Fibroblast of skin of left biceps (primary cell): ENCODE measurements at places on chromosomes 13 and 19.

- no peak for DNase-seq
These were observed 38.6 kb upstream of the CD33 start for GRCh38 chr19:51186323-51186722.

GRCh38 chr19:16232127-16232526 lies 34.4 kb downstream of the AP1M1 start:
- no peak for DNase-seq

- no peak for DNase-seq
These were observed at the start of gene ZNF835 for GRCh38 chr19:56671613-56671994. Gene ZNF835, minus strand, starts transcription at chr19:56671757. Its CDS starts 6,559 bp downstream, at chr19:56665198.

GRCh38 chr19:461721-462551 lies 1.1 kb upstream of the SHC2 start:
- DNase-seq, result no peak

- no peak for DNase-seq
These were observed 689 bp downstream of the DCUN1D2 start for GRCh38 chr13:113489549-113490495.

GRCh38 chr13:27264648-27265047 lies 6.0 kb upstream of the RASL11A start:
- DNase-seq, result no peak

DNA sequence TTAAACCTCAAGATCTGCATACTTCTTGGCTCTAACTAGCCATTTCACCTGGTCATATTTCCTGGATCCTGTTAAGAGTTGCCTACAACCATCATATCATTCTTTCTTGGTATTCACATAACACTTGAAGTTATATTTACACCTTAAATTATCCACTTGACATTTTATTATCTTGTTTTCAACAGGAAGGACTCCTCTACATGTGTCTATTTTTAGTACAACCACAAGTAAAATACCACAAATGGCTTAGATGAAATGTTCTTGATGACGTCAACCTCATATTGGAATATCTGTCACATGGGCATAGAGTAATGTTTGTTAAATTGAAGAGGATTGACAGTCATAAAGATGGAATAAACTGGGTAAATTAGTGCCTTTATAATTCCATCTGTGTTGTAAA lies 9.4 kb downstream of the PCDH20 start:
- no peak for DNase-seq

- DNase-seq, result no peak
These were observed 118.2 kb downstream of the KCNRG start for GRCh38 chr13:50133358-50133953.

DNA sequence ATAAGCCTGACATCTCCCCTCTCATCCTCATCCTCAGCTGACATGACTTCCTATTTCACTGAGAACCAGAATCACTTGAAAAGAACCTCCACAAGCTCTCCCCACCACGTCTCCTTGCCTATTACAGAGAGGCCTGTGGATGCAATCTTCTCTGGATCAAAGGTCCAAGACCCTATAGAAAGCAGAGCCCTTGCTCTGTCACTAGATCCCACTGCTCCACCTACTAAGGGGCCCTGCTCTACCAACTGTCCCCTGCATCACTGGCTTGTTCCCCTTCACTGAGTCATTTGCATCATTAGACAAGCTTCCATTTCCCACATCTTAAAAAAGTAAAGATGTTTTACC lies 40.8 kb downstream of the RCBTB2 start:
- no peak for DNase-seq

DNA sequence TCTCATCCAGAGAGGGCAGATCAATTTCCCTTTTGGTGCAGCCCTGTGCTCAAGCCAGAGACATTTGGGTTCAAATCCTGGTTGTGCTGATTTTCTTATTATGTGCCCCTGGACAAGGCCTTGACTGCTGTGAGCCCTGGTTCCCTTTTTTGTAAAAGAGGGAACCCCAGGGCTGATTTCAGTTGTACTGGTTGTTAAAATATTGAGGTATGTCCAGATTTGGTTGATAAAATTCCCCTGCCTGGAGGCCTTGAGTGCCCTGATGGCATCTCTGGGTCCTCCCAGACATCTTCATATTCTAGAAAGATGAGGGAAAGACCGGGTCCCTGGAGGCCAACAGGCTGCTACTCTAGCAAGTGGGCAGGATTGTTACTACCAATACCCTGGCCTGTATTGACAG lies 14.4 kb upstream of the PLAUR start:
- no peak for DNase-seq

DNA sequence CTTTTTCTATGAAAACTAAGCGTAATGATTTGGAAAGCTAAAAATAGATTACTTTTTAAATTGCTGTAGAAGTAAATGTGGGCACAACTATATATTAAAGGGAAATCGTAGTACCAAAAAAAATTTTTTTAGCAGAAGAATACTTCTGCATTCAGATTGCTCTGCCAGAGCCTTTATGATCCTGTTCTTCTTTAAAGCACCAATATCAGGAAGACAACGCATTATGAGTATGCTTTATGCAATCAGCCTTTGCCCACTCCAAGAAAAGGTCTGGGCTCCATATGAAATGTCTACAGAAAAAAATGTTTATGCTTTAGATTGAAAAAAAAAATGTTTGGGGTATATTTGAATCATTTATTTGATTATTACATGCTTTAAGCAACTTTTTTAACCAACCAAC lies 137.4 kb downstream of the DIAPH3 start:
- no peak for DNase-seq

- no peak for DNase-seq
These were observed 4.0 kb upstream of the HCN2 start for GRCh38 chr19:585551-586110.

DNA sequence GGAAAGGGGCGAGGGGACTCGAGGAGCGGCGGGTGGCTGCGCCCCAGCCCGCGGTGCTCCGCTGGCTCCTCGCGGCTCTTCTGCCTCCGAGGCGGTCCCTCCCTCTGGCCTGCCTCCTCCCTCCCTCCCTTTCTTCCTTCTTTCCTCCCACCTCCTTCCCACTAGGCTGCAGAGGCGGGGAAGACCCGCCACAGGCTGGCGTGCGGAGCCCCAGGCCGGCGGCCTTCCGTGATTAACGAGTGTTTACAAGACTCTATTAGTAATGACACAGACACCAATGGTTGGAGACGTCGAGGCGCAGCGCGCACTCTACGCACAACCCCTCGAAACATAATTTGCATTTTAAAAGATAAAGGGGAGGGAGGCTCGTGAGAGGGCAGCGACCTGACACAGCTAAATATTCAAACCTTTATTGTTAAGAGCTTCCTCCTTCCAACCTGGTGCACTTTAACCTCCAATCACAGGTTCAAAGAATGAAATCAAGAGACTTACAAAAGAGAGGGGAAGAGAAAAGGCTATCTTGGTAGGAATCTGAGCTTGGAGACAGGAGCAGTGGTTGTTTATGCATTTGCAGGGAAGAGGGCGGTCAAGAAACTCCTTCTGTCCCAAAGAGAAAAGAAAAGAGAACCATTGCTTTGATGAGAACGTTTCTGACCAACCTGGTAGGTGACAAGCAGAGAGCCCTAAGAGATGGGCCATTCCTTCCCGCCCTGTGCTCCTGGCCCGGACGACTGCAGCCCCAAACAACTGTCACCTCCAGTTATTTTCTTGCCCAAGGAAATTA lies at the start of gene CDX2:
Gene CDX2 (minus strand): TSS at position 234 of the 784 bp plus-strand sequence. CDS start 309 bp downstream, outside the sequence.
- DNase-seq, result no peak

- DNase-seq, result no peak
These were observed 550.1 kb downstream of the DACH1 start for GRCh38 chr13:71316792-71317363.

- no peak for DNase-seq
These were observed 13.2 kb upstream of the PSPC1 start for GRCh38 chr13:19795956-19796355.

GRCh38 chr19:48683349-48683748 lies 10.5 kb upstream of the NTN5 start:
- no peak for DNase-seq

DNA sequence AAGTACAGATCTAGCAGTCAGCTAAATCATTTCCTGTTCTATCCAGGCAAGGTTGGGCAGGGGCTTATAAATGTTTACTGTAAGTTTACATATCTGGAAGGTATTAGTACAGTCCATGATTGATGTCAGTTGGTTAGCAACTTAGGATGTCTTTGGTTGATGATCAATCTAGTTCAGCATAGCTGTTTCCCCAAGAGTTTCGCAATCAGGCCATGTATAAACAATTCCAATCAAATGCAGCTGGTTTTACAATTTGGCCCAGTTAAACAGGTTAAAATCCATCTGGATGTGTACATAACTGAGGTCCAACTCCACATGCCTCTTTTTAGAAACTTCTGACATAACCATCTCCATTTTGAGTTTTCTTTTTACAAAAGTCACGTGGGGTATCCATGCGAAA lies 6.9 kb downstream of the ZNF221 start:
- peak; percentile 81 for DNase-seq

- no peak for DNase-seq
These were observed 454.5 kb downstream of the SUCLA2 start for GRCh38 chr13:47546391-47547225.

DNA sequence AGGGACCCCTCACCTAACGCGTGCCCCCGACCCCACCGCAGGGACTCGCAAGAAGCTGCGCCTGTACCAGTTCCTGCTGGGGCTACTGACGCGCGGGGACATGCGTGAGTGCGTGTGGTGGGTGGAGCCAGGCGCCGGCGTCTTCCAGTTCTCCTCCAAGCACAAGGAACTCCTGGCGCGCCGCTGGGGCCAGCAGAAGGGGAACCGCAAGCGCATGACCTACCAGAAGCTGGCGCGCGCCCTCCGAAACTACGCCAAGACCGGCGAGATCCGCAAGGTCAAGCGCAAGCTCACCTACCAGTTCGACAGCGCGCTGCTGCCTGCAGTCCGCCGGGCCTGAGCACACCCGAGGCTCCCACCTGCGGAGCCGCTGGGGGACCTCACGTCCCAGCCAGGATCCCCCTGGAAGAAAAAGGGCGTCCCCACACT lies 4.7 kb upstream of the MYBPC2 start:
- no peak for DNase-seq

- no peak for DNase-seq
These were observed 5.5 kb downstream of the C2CD4C start for GRCh38 chr19:403221-404027.

- no peak for DNase-seq
These were observed 3.3 kb downstream of the ISYNA1 start for GRCh38 chr19:18434411-18435175.

DNA sequence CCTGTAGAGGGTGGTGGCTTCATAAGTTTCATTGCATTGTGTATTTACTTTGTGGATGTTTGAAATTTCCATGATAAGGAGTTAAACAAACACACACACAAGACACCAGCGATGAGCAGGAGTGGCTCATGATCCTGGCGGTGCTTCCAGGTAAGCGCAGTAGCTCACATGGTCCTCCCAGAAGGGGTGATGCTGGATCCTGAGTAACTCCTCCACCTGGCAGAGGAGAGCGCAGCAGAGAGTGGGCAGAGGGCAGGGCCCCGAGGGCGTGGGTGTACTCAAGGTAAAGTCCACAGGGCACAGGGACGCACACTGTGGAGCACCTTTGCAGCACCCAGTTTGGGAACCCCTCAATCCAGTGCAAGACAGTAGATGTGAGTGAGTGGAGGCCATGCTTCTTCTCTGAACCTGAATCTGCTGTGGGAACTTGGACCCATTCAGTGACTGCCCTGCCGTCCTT lies 54.0 kb downstream of the RFX2 start:
- no peak for DNase-seq

- DNase-seq, result peak; percentile 13
These were observed 549.6 kb downstream of the FGF9 start for GRCh38 chr13:22220151-22221135.

GRCh38 chr13:50006426-50007135 lies 8.7 kb upstream of the KCNRG start:
- no peak for DNase-seq

GRCh38 chr19:38062959-38063761 lies 156.2 kb downstream of the SIPA1L3 start:
- no peak for DNase-seq

DNA sequence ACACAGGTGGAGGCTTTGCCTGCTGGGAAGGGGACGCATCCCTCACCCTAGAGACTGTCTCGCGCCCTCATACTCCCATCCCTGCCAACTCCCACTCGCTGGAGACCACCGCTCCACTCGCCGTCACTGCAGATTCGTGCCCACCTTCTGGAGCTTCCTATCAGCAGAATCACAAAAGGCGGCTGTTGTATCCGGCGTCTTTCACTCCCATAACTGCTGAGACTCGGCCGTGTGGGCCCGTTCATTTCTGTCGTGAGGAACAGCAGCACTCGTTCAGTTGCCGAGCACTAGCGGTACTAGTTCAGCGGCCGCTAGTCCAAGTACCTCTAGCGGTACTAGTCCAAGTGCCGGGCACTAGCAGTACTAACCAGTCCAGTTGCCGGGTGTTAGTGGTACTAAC lies 124.6 kb upstream of the MCF2L start:
- DNase-seq, result no peak

DNA sequence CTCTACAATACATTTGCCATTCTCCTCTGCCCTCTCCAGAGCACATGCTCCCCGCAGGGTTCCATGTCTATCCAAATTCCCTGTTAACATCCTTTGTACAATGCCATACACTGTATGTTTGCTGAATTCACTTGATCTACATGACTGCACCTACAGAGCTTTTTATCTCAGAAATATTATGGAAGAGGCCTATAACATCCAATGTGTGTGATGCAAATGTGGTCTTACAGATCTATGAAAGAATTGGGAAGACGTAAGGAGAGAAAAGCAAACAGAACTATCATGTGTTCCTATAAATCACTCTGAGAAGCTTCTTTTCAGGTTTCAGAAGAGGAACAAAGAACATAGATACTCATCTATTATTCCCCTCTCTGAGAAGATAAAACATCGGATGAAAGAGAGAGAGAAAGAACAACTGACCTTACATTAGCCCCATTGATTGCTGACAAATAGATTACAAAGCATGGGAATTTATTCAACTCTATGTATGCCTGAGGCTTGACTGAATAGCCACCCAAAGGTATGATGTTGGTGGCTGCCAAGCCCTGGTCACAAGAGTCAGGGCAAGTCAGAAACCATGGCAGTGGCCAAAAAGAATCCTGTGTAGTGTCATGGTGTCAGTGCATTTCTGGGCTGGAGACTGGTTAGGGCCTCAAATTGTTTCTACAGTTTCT lies 425.2 kb downstream of the FOXO1 start:
- DNase-seq, result no peak

DNA sequence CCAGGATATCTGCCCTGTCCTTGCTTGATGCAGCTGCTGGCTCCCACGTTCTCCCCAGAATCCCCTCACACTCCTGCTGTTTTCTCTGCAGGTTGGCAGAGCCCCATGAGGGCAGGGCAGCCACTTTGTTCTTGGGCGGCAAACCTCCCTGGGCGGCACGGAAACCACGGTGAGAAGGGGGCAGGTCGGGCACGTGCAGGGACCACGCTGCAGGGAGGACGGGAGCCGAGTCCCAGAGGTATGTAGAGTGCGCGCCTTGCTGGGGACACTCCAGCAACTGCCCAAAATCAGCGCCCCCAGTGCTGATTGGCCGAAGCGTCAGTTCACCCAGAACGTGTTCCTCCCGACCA lies 30.3 kb upstream of the MIER2 start:
- DNase-seq, result no peak

DNA sequence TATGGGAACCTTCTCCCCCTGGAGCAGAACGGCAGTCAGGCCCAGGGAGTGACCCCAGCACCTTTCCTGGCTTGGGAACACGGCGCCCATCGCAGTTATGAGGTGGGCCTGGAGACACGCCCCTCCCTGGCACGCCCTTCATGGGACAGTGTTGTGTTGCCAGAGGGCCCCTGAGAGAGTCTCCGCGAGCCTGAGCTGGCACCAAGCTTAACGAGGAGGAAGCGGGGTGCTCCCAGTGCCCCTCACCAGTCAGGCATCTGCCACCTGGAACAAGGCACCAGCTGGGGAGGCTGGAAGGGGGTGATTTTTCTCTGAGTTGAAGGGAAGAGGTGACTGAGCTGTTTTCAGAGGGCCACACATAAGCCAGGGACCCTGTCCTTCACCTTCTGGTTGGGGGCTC lies 180.6 kb downstream of the KDM4B start:
- DNase-seq, result no peak

- DNase-seq, result no peak
These were observed 17.5 kb downstream of the SYDE1 start for GRCh38 chr19:15124572-15125231.
